ENCODE measurements at places on chromosomes 11 and 22.

GRCh38 chr11:124481365-124482323, 36.1 kb upstream of the OR8B8 start:
- DNase-seq: no peak

GRCh38 chr11:96257972-96258934, 84.7 kb downstream of the MAML2 start:
- peak; percentile 78 for DNase-seq

GRCh38 chr11:95924414-95924760, 480 bp upstream of the MTMR2 start:
- no peak for DNase-seq

- no peak for DNase-seq
These were observed 38.8 kb downstream of the PTPRJ start for GRCh38 chr11:48019217-48019584.

- no peak for DNase-seq
These were observed 28.0 kb downstream of the ARHGAP1 start for GRCh38 chr11:46672381-46672839.

DNA sequence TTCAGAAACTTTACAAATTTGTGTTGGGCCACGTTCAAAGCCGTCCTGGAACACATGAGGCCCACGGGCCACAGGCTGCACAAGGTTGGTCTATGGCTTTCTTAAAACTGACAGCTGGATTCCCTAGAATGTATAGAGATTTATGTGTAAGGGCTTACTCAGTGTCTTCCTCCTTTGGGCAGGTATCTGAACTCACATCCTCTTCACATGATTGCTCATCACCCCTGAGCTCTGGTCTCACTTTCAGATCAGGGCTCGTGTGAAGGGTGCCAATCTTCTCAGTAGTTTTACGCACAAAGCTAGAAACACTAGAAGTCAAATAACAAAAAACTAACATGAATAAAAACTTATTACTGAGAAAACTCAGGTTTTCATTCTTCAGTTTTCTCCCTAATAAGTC, 27.1 kb downstream of the HPS5 start:
- peak; percentile 59 for DNase-seq

DNA sequence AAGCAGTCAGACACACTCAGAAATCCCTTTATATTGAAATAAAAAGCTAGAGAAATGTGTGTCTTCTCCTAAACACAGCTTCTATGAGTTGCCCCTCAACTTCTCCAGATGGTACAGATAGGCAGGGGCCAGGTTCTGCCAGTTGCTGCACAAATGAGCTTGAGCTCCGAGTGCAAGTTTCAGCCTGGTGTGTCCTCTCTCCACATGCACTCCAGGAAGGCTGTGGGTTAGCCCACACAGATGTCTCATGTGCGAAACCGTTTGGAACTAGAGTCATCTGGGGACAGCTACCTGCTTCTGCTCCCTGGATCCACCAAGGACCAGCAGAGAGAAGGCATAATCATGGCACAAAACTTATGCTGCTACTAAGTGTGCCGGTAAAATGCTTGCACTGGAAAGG, 812.6 kb downstream of the OPCML start:
- DNase-seq: no peak

GRCh38 chr11:72190631-72191071, 1.3 kb upstream of the FOLR1 start:
- DNase-seq: no peak

DNA sequence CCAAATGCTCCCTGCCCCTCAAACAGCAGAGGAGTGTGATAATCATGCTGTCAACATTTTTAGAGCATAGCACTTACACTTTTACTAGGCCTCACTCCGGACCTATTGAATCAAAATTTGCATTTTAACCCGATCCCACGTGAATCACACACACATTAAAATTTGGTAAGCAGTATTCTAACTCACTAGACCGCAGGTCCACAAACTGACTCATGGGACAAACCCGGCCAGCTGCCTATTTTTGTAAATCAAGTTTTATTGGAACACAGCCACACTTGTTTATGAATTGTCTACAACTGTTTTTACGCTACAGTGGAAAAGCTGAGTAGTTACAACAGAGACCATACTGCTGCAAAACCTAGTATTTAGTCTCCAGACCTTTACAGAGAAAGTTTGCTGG, 43.3 kb downstream of the SNX19 start:
- no peak for DNase-seq

GRCh38 chr11:45806072-45806933, 1.4 kb downstream of the SLC35C1 start:
- no peak for DNase-seq

DNA sequence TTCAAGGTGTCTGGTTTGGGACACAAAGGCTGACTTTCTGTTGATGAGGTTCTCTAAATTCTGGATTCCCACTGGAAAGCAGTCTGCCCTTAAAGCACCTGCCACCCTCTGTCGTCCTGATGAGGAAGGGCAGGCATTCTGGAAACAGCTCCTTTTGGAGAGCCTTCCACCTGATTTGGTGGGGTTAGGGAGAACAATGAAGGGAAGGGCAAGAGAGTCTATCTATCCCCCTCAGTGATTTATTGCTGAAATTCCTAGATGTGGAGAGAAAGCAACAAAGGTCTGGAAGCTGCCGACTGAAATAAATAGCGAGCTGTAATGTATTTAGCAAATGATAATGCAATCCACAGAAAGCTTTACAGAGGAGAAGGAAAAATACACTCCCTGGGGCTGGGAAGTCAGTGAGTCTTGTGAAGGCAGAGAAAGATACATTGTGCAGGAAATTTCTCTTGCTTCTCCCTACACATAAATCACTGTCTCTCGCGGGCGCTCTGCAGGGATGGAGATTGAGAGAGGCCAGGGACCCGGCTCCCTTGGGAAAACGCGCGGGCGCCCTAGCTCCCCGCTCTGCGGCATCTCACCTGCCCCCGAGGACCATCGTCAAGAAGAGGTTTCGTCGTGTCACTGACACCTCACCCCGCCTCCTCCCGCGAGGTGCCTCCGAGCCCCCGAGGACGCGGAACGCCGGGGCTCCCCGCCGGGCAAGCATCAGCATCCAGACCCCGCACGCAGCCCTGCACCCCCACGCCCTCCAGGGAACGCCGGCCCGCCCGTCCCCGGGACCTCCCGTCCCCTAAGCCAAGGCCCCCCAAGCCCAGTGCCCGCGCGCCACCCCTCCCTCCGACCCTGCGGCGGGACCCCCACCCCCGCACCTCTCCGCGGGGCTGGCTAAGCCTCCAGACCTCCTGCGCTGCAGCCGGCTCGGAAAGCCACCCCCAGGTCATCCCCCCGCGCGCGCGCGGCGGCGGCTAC, 673 bp downstream of the CDON start:
- DNase-seq: peak; percentile 10

GRCh38 chr11:35969089-35970042, 25.5 kb downstream of the LDLRAD3 start:
- DNase-seq: no peak

- no peak for DNase-seq
These were observed 94.4 kb upstream of the CHRM4 start for GRCh38 chr11:46485856-46486443.

- no peak for DNase-seq
These were observed 299.5 kb downstream of the BUD13 start for GRCh38 chr11:116473206-116473769.

DNA sequence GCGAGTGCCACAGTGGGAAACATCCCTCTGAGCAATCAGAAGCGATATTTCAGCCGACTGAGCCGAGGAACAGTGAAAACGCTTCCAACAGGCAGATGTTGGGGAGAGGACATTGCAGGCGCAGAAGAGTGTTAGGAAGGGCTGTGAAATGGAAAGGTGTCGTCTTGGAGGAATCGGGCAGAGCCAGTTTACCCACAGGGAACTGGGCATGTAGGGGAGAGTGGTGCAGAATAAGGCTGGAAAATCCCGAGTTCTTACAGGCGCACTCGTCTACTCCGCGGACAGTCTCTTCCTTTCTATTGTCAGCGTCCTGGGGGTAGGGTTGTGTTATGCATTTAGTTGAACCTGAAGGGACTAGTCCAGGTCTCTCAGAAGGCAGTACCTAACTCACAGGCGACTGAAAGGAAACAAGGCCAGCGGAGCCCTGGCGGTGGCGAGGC, 1.1 kb upstream of the APLP2 start:
- DNase-seq: no peak

DNA sequence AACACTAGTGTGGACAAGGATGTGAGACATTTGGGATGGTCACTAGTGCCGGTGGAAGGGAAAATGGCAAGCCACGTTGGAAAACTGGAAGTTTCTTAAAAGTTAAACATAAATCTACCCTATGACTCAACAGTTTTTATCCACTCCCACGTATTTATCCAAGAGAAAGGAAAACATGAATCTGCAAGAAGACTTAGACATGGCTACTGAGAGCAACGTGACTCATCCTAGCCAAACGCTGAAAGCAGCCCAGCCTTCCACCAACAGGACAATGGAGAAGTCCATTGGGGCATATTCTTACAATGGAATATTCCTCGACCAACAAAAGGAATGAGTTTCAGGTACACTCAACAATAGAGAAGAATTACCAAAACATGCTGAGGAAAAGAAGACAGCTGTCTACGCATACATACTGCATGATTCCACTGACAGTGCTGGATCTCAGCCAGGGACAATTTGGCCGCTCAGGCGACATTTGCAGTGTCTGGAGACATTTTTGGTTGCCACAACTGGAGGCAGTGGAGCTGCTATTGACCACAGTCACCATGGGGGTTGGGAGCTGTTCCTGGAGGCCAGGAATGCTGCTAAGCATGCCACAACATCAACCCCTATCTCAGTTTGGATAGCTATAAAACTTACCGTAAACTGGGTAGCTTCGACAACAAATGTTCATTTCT, 21.2 kb downstream of the SYT13 start:
- DNase-seq: no peak

- no peak for DNase-seq
These were observed 189.8 kb upstream of the PITPNB start for GRCh38 chr22:28108851-28109250.
